ENCODE measurements at places on chromosomes 2 and 18.

DNA sequence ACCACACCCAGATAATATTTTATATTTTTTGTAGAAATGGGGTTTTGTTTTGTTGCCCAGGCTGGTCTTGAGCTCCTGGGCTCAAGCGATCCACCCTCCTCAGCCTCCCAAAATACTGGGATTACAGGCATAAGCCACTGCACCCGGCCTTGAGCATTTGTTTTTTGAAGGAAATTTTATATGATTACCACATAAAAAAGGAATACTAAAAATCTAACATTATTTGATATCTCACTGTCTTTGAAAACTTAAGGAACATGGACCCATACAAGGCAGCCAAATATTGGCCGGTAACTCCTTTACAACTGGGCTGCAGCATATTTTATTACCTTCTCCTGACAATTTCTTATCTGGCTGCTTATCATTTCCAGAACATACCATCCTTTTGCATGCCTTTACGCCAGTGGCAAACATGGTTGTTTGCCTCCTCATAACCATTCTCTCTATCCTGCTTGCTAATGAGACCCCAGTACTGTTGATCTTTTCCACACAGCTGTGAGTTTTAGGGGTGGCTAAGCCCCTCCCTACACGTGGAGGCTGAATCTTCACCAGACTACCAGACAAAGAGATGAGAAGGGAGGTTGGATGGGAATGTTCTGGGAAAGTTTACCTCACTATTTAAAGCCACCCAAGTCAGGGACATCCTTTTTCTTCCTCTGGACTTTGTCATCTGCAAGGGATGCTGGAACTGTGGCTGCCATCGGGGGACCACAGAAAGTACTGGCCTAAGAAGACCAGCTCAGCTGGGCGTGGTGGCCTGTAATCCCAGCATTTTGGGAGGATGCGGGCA is 157.5 kb downstream of the TGIF1 start:
- DNase-seq = no peak

DNA sequence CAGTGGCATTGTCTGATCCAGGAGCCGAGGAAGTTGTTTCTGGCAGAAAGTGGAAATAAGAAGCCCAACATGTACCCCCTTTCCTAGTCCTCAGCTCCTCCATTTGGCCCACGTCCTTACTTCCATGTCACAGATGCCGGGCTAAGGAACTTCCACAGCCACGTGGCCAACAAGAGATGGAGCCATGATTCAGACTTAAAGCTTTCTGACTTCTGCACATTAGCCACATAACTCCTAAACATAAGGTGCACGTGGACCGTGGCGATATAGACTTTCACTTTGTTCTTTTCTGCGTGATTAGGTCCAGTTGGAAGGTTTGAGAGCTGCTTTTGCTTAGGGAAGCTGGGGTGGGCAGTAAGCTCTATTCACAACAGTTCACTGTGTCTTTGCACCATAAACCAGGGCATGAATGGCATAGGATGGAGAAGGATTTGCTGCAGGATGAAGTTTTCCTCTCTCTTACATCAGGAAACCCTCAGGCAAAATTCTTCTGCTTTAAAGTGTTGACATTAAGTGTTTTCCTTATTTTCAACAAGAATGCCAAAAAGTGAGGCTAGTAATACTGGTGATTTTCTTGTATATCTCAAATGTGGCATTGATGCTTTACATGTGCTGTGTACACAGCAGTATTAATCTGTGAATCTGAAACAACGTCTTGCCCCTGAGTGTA is 61.2 kb upstream of the RBM44 start:
- no peak for DNase-seq

DNA sequence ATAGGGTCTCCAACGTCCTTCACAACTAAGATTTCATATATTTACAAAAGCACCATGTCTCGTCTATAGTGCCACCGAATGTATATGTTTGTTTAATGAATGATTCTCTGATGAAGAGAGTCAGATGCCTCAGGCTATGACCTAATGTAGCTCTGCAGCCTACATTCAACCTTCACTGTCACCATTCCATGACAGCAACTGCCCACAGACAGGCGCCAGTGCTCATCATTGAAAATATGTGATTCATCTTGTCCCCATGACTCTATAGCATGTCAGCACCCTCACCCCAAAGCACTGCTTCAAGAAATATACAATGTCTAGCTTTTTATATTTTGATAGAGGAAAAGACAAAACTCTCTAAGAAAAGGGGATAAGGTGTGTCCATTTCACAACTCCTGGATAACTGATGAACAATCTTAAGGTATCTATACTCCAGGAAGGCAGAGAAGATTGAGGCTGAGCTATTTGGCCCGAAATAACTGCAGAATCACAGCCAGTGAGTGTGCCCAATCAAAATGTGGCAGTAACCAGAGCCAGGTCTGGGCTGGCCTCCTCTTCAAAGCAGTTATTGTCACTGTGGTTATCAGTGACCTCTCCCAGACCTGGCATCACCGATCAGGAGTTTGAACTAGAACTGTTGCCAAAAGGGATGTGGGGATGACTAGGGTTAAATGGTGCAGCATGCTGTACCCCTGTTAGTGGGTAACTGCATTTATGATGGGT is 246.6 kb downstream of the SETBP1 start:
- DNase-seq = no peak

GRCh38 chr18:67381608-67382150 is 134.8 kb downstream of the DSEL start:
- no peak for DNase-seq

Data from fibroblast of pulmonary artery (primary cell).